ENCODE measurements at places on chromosomes 4 and X.
A peak's percentile ranks its signal among the peaks of the same experiment; 100 is the strongest.

- DNase-seq: no peak
These were observed 188.2 kb downstream of the MAML3 start for GRCh38 chr4:139965789-139966188.

- DNase-seq: no peak
These were observed 129.3 kb downstream of the AKAP4 start for GRCh38 chrX:50071494-50071893.

- DNase-seq: no peak
These were observed 19.2 kb upstream of the SLC6A14 start for GRCh38 chrX:116417214-116417613.

- no peak for DNase-seq
These were observed 1.2 kb upstream of the FSTL5 start for GRCh38 chr4:162164906-162165510.

GRCh38 chrX:20517565-20517964 is 250.9 kb upstream of the RPS6KA3 start:
- no peak for DNase-seq

DNA sequence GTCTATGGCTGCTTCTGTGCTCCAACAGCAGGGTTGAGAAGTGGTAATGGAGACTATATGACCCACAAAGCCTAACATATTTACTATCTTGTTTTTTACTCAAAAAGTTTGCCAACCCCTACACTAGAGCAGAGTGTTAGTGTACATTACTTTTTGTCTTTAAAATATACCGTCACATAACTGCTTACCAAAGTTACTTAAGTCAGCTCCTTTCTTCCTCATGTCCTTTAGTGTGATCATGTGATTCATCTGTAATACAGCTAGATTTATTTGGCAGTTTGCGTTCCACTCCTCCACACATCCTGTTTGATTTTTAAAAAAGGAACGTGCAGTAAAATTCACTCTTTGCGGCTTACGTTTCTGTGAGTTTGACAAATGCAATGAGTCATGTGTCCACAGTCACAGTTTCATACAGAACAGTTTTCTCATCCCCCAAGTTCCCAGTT is 162.4 kb upstream of the GPRIN3 start:
- DNase-seq: no peak

- DNase-seq: no peak
These were observed 34.3 kb downstream of the CLDN34 start for GRCh38 chrX:10001496-10001895.

- DNase-seq: no peak
These were observed 840.8 kb upstream of the HTR2C start for GRCh38 chrX:113743069-113743468.

DNA sequence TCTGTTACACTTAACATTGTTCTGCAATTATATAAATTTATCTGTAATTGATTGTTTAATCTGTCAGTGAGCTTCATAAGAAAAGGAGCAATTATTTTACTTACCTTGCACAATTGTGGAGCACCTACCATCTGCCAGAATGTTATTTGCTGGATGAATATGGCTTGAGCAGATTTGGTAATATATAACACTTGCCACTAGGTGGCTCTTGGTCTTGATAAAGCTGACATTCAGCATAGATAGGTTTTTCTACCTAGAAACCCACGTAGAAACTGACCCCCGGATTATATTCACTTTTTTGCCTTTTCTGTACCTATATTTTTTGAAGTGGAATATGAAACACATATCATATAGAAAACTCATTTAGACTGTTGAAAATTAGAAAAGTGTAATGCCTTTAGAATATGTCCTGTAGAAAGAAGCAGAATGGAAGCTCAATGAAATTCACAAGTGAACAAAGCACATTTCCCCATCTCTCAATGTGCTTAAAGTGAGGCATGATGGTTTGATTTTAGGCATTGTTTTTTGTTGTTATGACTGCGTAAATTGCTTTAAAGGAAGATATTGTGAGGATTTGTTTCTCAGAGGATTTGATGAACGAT is 9.5 kb downstream of the RBPJ start:
- DNase-seq: no peak

- no peak for DNase-seq
These were observed 438.5 kb downstream of the INPP4B start for GRCh38 chr4:142407596-142407995.

DNA sequence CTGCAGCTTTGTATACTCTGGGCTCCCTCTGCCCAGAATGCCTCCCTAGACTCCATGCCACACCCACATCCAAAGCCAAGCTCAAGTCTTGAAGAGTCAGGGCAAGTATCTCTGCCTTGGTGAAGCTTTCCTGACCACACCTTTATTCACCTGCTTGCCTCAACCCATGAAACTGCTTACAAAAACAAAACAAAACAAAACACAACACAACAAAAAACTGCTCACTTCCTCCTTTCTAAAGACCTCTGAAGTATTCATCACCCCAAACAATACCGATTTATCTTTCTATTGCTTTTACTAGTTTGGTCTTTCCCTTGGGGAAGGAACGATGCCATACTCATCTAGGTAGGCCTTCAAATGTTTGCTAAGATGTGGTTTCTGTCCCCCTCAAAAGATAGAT is 45.0 kb downstream of the TMEM165 start:
- no peak for DNase-seq

DNA sequence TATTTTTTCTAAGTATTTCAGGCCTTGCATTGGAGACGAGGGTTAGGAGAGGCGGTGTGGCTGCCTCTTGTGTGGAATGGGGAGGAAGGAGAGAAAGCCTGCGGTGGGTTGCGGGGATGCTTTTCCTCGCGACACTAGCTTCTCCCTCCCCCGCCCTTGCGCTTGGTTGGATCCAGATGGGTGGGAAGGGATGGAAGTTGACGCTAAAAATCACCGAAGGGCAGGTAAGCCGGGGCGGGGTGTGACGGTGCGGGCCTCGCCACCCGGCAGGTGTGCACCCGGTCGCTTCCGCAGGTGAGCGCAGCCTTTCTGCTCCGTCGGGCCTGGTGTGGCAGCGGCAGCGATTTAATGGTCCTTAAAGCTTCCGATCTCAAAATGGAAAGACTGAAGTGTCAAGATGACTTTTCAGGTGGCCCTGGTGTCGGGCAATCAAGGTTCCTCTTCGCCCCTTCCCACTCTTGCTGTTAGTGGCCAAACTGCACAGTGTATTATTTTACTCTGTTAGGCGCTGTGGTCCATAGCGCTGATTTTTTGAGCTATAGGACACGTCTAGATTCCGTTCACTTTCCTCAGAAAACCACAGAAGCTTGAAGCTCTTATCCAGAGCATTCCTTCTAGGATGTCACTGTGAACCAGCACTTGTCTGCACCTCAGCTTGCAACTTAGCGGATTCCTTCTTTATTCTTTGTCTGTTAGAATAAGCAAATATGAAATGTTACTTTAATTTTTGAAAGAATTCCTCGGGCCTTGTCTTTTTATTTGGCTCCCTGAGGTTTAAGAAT is 765 bp downstream of the ENOPH1 start:
- no peak for DNase-seq

GRCh38 chrX:24728530-24728929 is 34.8 kb downstream of the POLA1 start:
- DNase-seq: no peak

DNA sequence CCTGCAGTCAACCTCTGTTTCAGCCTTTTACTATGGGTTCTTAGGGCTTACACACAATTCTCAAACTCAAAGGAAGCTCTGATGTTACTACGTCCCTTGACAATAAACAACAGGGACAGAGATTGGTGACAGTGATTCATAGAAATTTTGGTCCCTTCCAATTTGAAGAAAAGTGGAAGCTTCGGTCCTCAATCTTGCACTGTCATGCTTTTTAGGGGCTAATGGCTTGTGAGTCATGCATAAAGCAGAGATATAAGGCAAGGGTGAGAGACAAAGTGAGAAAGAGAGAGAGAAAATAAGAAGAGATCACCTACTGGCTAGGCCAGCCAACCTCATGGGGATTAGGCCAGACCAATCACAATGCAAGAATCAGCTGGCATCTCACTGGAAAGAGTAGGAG is 63.2 kb upstream of the STARD8 start:
- DNase-seq: no peak

DNA sequence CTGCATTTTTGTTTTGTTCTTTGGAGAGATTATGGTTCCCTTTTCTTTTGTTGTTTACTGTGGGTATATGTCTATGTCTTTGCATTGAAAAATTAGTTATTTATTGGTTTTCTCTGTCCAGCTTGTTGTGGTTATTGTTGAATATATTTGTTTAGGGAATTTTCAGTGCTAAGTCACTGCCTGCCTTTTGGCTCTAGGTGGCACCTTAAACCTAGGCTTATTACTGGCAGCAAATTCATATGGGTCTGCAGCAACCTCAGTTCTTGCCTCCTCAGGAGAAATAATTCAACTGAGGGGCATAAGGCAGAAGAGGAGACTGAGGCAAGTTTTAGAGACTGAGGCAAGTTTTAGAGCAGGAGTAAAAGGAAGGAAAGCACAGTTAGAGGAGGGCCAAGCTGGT is 1157.3 kb upstream of the AGA start:
- DNase-seq: no peak

DNA sequence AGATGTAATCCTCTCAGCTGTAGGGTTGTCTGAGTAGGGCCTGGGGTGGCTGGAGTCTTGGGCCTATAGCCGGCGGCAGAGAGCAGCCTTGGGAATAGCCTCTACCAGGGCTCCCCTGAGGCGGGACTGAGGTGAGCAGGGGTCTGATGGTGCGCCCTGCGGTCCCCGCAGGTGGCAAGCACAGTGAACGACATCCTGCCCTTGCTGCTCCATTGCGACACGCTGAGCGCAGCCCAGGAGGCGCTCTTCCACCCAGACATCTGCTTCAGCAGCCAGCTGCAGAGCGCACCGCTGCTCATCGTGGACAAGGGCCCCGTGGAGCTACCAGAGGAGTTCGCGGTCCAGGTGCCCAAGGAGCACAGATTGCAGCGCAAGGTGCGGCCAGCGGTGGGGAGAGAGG is 317.0 kb downstream of the ADGRL3 start:
- DNase-seq: no peak

GRCh38 chr4:111334361-111334760 is 711.5 kb upstream of the PITX2 start:
- no peak for DNase-seq

- no peak for DNase-seq
These were observed 12.2 kb downstream of the SMPX start for GRCh38 chrX:21745756-21746155.

- DNase-seq: no peak
These were observed 87.3 kb upstream of the TET2 start for GRCh38 chr4:105059337-105059736.

GRCh38 chrX:150155436-150156035 is 207.6 kb upstream of the MAMLD1 start:
- DNase-seq: no peak

GRCh38 chr4:168541266-168541953 is 44.6 kb downstream of the PALLD start:
- DNase-seq: no peak

DNA sequence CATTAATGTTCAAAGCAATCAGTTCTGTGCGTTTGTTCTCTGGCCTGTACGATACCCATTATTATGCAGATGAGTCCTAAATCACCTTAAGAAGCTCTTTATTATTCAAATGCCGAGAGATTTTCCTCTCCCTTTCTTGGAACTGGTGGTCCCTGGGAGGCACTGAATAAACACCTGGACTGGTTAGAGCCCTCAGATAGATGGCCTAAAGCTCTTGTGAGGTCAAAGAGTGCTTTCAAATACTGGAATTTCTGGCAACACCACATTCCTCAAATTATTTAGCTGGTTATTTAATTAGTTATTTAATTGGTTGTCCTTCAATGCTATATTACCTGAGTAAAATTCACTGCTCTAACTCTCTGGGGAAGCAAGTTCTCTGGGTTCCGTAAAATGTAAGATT is 3.0 kb downstream of the ARHGEF38 start:
- no peak for DNase-seq

DNA sequence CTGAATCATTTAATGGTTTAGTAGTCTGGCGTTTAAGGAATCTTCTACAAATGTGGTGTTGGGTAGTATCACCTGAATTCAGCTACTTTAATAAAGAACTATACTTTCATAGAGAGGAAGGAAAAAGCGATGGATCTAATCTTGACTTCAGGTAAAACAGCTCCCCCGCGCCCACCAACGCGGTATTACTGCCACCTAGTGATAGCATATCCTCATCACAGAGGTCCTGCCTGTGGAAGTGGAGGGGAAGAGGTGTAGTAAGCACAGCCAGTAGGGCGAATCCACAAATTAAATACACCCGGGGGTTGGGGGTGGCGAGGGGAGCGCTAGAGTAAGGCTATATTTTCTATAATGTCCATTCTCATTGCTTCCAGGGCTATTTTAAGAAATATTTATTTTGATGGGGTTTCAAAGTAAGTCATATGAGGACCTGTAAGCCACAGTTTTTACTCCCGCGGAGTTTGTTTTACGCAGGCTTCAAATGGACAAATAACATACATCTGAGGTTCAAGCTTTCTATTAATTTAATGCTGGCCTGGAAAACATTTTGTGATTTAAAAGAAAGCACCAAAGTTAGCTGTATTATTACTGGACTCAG is 8.3 kb upstream of the DAPP1 start:
- DNase-seq: no peak

DNA sequence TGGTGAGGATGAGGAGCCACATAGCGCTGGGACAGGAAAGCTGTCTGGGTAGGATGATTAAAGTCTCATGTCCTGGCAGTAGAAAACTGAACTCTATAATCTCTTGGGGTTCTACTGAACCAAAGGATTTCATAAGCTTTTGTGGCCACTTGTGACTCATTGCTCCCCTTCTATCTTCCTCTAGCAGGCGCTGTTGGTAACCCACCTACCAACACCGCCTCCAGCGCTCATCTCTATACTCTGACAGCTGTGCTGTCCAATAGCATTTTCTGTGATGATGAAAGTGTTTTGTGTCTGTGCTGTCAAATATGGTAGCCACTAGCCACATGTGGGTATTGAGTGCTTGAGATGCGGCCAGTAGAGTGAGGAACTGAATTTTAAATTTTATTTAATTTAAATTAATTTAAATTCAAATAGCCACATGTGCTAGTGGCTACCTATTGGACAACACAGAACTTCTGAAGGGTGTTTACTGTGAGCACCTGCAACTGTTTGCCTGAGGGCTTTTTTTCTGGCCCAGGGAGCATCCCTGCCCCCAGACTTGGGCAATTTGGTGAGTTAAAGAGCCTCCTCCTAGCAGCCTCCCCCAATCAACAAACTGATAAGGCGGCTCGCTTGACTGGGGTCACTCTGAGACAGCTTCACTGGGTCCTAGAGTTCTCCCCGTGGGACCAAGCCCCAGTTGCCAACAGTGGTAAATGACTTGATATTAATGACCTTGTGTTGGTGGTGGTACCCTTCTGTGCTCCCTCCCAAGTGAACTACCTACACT is 169.2 kb upstream of the ATP6AP2 start:
- DNase-seq: no peak

GRCh38 chr4:25466966-25467697 is 90.1 kb downstream of the ANAPC4 start:
- DNase-seq: no peak

GRCh38 chrX:106201502-106202178 is 33.5 kb downstream of the PWWP3B start:
- DNase-seq: no peak

- peak; percentile 69 for DNase-seq
These were observed 330.3 kb downstream of the PDHA2 start for GRCh38 chr4:96170198-96170597.

DNA sequence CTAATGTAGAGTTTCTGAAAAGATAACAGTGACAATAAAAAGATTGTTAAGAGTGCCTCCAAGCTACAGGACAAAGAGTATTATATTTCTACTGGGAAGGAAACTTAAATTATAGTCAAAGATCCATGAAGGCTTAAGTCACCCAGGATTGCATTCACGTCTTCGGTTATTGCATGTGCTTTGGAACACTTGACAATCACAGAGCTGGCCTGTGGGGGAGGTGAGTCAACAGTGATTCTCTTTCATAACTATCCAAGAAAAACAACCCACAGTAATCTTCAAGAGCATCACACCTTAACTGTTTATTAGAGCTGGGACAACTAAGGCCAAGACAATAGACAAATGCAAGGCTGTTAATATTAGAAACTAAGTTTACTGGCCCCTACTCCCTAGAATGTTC is 40.3 kb downstream of the PDGFC start:
- no peak for DNase-seq
